Activated naive CD4-positive, alpha-beta T cell treated with anti-CD3 and anti-CD28 coated beads for 36 hours (primary cell): ENCODE measurements at places on chromosomes 13 and 19. TPM values are rescaled to one million over a fixed set of nuclear protein-coding genes. Genes with fewer than 3 reads are reported as not detected.
A peak's percentile ranks its signal among the peaks of the same experiment; 100 is the strongest.

DNA sequence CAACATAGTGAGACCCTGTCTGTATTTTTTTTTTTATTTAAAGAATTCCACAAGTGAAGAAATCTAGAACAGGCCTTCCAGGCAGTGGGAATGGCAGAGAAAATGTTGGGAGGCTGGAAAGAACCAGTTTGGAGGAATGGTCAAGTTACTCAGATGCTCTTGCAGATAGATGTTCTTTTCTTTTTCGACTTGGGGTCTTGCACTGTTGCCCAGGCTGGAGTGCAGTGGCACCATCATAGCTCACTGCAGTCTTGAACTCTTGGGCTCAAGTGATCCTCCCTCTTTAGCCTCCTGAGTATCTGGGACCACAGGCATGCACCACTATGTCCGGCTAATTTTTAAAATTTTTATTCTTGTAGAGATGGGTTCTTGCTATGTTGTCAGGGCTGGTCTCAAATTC, 662 bp downstream of the C5AR1 start:
- DNase-seq: no peak

- peak; percentile 63 for DNase-seq
These were observed 903.1 kb downstream of the SLITRK6 start for GRCh38 chr13:84896128-84896527.

DNA sequence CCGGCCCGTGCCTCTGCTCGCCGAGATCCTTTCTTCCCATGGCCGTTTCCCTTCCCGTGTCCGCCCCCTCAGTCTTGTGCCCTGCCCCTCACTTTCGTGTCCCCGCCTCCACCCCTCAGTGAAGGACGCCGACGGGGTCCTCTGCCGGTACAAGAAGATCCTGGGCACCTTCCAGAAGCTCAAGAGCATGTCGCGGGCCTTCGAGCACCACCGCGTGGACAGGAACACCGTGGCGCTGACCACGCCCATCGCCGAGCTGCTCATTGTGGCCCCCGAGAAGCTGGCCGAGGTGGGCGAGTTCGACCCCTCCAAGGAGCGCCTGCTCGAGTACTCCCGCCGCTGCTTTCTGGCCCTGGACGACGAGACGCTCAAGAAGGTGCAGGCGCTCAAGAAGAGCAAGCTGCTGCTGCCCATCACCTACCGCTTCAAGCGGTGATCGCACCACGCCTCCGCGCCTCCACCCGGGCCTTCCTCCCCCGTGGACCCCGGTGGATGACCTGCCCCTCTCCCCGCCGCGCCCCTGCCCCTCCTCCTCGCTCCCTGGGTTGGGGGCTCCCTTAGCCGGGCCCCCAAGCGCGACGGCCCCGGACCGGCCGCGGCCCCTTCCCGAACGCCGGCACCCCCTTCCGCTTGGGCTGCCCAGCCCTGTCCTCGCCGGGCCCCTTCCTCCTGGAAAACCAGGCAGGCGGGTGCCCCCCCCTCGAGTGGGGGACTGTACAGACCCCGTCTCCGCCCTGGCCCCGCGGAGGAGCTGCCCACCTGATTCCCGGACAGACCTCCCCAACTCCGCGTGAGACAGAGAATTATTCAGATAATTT, 2.3 kb upstream of the U2AF2 start:
- DNase-seq: no peak

DNA sequence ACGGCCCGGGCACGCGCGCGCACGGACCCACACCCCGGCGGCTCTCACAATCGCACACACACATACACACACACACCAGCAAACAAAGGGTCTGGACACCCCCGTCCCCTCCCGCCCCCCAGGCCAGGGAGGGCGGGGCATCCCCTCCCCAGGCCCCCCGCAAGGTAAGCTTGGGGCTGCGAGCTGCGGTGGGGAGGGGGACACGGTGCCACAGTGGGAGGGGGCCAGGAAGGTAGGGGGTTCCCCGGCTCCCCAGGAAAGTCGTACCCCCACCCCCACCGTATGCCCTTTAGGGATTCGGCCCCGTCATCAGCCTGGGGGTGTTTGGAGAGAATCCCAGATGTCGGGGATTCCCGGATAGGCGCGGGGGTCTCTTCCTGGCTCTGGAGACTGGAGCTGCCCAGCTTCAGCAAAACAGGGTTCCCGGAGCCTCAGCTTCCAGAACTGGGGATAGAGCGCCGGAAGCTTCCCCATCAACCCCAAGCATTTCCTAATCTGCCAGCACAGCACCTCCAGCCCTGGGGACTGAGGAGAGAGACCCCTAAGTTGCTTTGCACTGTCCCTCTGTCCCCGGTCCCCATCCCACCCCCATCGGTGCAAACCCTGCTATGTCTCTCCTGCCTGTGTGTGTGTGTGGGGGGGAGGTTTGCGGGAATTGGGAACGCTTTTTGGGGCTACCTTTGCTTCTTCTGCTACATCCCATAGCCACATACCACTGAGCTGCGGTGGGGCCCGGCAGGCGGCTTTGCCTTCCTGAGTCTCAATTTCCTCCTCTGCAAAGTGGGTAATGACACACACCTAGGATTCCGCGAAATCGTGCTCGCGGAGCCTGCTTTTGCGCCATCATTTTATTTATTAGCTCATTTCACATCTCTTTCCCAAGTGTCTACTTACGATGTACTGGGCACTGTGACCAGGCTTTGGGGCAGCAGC, 1.8 kb upstream of the CDC37 start:
- DNase-seq: peak; percentile 78

The ZNF729 gene
- not detected for total RNA-seq

The SIGLEC6 gene
- total RNA-seq: not detected
